Fibroblast of the conjunctiva (primary cell): ENCODE measurements at places on chromosomes 13 and 19.

DNA sequence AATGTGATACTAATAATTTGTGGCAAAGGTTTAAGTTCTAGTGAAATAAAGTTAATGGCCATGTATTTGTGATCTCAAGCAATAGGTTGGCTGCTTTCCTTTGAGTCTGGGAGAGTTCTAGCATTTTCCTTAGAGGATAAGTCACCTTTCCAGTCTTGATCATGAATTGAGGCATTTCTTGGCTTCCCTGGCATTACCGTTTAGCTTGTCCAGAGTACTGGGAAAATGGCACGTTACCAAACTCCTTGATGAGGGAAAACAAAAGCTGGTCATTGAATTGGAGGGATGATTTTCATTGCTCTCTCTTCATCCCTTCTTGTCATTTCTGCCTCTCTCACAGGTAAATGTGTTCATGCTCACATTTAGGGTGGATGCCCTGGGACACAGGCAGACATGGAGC lies 34.0 kb upstream of the SPRY2 start:
- DNase-seq = no peak

- DNase-seq = peak; percentile 17
These were observed 97.9 kb downstream of the CCNA1 start for GRCh38 chr13:36530050-36530789.

DNA sequence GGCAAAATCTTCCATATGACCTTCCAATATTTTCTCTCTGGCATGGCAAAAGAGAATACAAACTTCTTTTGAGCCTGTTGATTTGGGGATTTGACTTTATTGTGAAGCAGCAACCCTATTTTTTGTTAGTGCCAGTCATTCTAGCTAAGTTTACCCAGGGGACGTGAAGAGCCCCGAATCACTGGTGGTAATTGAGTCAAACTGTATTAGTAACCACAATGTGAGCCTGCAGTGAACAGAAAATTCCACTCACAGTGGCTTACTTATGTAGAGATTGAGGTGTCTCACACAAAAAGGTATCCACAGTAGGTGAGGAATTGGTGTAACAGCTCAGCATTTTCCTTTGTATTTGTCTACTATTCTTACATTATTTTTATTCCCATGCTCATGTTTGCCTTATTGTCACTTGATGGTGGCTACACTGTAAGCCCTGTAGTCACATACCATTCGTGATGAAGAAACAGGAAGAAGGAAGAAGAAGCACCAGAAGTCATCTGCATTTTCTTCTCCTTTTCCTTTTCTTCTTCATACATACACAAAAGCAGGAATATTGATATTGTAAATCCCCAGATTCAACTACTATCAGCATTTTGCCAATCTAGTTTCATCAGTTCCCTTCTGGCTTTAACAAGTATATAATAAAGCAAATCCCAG lies 33.3 kb upstream of the MYCBP2 start:
- DNase-seq = no peak

GRCh38 chr19:39607561-39607960 lies 5.2 kb downstream of the LGALS13 start:
- no peak for DNase-seq

DNA sequence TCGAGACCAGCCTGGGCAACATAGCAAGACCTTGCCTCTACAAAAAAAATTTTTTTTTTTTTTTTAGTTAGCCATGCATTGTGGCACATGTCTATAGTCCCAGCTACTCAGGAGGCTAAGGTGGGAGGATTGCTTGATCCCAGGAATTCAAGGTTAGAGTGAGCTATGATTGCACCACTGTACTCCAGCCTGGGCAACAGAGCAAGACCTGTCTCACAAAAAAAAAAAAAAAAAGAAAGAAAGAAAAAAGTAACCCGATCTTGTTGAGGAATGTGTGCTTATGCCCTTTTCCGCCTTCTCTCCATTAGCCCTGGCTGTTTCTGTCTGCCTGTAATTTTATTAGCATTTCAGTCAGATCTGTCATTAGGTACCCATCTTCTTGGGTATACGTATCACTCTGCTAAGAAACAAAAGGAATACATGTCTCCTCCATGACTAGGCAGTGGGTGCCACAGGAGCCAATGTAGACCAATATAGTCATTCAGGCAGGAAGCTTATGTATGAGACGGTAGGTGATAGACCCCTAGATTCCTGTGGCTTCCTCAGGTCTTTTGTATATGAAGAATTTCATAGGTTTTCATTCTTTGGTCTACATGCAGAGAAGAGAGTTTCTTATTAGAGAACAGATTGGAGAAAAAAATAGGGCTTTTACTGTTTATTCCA lies 59.6 kb upstream of the NPAS1 start:
- DNase-seq = no peak

DNA sequence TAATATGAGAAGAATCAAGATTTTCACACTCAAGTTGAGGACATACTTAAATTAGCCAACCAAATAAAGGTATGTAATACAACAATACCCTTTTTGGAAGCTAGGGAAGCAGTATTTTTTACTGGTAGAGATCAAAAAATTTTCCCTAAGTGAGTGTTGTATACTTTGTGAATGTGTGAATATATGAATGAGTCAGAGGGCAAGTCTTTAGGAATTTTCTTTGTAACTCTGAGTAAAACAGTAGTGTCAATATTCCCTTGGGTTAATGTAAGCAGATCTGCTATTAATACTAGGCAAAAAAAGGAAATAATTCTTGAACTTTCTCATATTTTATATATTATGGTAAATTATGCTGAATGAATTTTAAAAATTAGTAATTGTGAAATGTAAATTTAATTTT lies 1161.8 kb upstream of the MIR17HG start:
- DNase-seq = no peak

GRCh38 chr13:93304134-93304533 lies 77.5 kb downstream of the GPC6 start:
- DNase-seq = no peak

- DNase-seq = no peak
These were observed 8.5 kb downstream of the SOX21 start for GRCh38 chr13:94703721-94704314.

DNA sequence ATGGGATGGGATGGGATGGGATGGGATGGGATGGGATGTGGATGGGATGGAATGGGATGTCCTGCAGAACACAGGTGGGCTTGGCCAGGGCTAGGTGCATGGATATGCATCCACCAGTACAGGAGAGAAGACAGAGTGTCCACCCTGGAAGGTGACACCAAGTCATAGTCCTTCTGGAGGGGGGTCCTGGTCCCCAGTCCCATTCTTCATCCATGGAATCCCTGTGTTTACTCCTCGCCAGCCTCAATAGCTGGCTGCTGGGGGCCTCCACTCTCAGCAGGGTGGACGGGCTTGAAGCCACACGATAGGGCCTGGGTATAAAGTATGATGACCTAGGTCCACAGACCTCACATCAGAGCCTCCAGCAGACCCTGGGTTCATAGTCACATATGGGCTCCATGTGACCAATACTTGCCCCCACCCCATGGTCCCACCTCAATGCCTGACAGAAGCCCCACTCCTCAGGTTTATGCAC lies 40.1 kb downstream of the RFX2 start:
- DNase-seq = no peak

- no peak for DNase-seq
These were observed 102.5 kb downstream of the FAM216B start for GRCh38 chr13:42883771-42884467.

- no peak for DNase-seq
These were observed 7.1 kb downstream of the PCDH20 start for GRCh38 chr13:61408571-61408970.

GRCh38 chr19:51128227-51128626 lies 3.5 kb downstream of the SIGLEC9 start:
- DNase-seq = no peak

- DNase-seq = no peak
These were observed 35.2 kb downstream of the SLC15A1 start for GRCh38 chr13:98717256-98717655.

DNA sequence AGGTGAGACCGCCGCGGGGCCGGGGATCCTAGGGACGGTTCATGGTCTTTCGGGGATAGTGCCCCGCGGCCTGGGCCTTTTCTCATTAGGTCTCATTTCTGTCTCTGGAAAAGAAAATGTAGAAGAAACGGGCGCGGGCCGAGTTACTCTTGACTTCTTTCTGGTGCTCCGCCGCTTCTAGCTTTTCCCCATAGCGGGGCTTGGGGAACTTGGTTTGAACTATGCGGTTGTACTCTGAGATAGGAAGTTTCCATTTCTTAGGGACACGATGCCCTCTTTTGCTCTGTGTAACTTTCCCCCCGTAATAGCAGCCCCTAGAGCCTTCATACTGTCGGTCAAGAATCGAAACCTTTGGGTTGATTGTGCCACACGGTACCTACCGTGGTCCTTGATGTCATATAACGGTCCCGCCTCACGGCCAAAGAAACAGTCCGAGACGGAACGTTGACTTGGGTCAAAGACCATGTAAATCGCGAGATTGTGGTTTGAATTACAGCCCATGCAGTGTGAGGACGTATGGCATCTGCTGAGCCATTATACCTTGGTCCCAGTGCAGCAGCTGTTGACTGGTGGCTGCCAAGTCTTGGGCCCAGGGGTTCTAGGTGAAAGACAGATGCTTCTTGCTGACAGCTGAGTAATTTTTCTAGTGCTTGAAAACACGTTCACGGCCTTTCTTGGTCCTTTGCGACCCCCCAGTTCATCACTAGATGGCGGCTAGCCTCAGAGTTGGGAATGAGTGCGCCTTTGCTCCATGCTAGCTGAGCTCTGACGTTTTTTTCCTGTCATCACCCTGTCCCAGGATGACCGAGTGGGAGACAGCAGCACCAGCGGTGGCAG lies 487 bp downstream of the RPS5 start:
- DNase-seq = no peak

GRCh38 chr19:3852614-3853254 lies 16.1 kb downstream of the ZFR2 start:
- peak; percentile 59 for DNase-seq

DNA sequence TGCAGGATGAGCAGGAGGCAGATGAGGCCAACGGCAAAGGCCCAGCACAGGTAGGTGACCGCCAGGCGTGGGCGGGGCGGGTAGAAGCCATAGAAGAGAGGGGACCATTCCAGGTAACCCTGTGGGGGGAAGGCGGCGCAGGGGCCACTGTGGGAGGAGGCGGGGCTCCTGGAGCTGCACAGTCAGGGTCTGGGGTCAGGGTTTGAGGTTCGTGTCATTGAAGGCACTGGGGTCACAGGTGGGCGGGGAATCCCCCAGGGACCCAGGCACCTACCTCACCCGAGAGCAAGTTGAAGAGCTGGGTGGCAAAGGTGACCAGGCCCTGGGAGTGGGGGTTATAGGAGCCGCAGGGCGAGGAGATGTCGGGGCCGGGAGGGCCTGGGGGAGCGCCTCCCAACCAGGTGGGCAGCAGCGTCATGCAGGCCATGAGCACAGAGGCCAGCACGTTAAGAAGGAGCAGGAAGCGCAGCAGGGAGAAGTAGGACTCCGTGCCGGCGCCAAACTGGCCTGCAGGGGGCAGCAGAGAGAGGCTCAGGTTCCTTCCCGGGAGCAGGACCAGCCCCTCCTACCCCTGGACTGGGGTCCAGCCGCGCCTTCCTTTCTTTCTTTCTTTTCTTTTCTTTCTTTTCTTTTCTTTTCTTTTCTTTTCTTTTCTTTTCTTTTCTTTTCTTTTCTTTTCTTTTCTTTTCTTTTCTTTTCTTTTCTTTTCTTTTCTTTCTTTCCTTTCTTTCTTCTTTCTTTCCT lies 4.6 kb downstream of the TMC4 start:
- DNase-seq = peak; percentile 68

DNA sequence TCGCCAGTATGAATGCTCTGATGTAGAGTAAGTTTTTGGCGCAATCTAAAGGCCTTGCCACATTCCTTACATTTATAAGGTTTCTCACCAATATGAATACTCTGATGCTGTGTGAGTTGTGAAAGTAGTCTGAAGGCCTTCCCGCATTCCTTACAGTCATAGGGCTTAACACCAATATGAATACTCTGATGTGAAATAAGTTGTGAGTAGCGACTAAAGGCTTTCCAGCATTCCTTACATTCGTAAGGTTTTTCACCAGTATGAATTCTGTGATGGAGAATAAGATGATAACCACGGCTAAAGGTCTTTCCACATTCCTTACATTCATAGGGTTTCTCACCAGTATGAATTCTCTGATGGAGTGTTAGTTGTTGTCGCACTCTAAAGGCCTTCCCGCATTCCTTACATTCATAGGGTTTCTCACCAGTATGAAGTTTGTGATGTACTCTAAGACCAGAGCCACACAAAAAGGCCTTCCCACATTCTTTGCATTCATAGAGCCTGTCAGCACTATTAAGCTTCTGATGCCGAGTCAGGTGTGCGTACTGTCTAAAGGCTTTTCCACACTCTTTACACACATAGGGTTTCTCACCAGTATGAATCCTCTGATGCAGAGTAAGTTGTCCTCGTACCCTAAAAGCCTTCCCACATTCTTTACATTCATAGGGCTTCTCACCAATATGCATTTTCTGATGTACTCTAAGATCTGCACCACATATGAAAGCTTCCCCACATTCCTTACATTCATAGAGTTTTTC lies 14.1 kb upstream of the ZFP14 start:
- no peak for DNase-seq

DNA sequence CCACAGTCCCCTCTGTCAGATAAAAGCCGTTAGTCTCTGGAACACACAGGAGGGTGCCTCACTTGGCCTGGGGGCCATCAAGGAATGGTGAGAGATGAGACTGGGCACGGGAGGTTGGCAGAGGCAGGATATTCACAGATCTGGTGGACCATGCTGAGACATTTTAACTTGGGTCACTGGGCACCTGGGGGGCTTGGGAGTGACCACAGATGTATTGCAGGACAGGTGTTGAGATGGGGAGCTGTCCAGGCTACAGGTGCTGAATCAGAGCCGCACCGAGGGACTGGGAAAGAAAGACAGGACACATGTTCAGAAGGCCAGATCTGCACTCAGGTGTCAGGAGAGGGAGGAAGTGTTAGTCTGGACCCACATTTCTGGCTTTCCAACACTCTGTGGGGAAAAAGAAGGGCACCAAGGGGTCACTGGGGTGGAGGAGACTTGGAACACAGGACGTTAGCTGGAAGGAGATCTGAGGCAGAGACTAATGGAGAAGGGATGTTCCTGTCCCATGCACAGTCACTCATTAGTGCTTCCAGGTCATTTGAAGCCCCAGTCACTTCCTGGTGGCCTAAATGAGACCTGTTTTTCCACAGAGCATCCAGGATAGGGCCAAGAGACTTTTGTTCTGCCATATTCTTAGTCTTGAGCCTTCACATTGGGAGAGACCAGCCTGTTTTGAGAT lies 56.1 kb downstream of the CHST8 start:
- DNase-seq = no peak

GRCh38 chr19:53388904-53389303 lies 6.0 kb upstream of the ZNF765 start:
- no peak for DNase-seq

- no peak for DNase-seq
These were observed 2175.9 kb downstream of the PCDH9 start for GRCh38 chr13:65054277-65054676.

DNA sequence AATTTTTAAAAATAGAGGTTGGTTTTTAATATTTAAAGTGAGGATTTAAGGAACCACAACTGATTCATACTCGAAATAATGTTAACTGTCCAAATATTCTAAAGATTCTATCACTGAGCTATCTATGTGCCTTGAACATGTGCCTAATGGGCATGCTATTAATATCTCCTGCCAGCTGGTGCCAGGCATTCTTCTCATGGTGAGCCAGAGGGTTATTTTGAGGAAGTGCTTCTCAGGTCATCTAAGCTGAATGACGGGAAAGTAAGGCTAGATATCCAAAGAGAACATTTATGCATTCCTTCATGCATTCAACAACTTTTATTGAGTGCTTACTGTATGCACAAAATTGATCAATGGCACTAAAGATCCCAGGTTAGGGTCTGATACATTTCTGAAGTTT lies 138.2 kb downstream of the PIBF1 start:
- DNase-seq = no peak

GRCh38 chr13:33913829-33914228 lies 95.9 kb downstream of the RFC3 start:
- DNase-seq = no peak

GRCh38 chr19:51761696-51762095 lies 716 bp downstream of the FPR2 start:
- no peak for DNase-seq
